ENCODE measurements at places on chromosomes 11 and 22.

- no peak for DNase-seq
Observed at GRCh38 chr11:121808096-121808495, 307.9 kb downstream of the BLID start.

DNA sequence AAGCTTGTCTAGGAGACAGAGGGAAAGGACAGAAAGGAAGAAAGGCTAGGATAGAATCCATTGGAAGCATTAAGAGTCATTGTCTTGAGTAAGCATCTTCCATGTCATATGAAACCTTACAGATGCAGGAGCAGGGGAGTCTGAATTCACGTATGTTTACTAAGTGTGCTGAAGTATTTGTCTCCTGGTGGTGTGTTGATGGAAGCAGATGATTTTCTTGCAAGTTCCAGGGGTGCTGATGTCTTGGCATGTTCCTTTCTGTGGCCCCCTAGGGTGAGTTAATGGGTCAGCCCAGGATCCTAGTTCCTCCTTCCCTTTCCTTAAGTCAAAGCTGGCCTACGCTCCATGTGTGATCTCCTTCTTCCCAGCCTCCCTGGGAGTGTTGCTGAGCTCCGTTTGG, 110.2 kb downstream of the TEAD1 start:
- no peak for DNase-seq

GRCh38 chr22:32144496-32145274, 14.4 kb downstream of the C22orf42 start:
- no peak for DNase-seq

- DNase-seq = no peak
Observed at GRCh38 chr11:36155770-36156160, 133.5 kb downstream of the COMMD9 start.

GRCh38 chr11:42870480-42870879, 441.3 kb upstream of the API5 start:
- no peak for DNase-seq

GRCh38 chr11:32005786-32006416, 85.0 kb upstream of the RCN1 start:
- DNase-seq = no peak

GRCh38 chr11:762421-763072, 14.7 kb downstream of the GATD1 start:
- DNase-seq = no peak

DNA sequence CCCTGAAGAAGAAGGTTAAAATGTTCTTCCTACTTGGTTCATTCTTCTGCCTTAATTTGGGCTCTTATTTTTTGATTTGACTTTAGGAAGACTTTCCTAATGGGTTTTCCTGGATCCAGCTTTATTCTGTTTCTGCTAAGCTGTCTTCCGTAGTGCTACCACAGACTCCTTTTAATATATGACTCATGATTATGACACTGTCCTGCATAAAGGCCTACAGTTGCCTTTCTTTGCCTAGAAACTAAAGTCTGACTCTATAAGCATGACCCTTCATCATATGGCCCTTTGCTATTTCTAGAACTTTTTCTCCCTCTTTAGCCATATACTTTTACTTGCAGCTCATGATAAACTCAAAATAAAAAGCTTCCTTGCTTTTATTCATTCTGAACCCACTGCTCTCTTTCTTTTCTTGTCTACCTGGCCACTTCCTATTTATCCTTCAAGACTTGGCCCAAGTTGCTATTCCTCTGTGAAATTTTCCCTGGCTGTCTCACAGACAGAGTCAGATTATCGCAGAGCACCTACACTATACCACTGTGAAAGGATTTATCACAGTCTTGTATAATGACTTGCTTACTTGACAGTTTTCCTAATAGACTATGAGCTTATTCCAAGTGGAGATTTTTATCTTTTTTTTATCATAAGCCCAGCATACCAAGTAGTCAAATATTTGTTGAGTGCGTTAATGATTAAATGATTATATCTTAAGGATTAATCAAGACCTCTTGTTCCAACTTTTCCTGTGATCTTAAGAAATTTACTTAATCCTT, 24.7 kb downstream of the TBCEL start:
- DNase-seq = no peak

DNA sequence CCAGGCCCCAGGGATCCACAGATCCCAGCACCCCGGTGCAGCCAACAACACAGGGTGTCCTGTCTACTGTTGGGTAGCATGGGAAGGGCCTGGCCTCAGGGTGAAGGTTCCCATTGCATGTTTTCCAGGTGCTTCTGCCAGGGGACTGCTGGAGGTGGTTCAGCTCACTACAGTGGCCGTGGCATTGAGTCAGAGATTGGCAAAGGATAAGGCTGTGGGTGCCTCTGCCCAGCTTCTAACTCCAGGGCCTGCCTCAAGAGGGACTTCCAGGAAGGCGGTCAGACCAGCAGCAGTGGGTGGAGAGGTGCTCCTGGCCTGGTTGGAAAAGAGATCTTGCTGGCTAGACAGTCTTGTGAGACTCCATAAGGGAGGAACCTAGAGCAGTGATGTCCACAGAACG, 20.9 kb downstream of the CSNK1E start:
- no peak for DNase-seq

Measured in activated T-cell treated with anti-CD3 and anti-CD28 coated beads for 1 hour (primary cell).